ENCODE measurements at places on chromosomes 12 and 14. TPM values are rescaled to one million over a fixed set of nuclear protein-coding genes. Genes with fewer than 3 reads are reported as not detected.

DNA sequence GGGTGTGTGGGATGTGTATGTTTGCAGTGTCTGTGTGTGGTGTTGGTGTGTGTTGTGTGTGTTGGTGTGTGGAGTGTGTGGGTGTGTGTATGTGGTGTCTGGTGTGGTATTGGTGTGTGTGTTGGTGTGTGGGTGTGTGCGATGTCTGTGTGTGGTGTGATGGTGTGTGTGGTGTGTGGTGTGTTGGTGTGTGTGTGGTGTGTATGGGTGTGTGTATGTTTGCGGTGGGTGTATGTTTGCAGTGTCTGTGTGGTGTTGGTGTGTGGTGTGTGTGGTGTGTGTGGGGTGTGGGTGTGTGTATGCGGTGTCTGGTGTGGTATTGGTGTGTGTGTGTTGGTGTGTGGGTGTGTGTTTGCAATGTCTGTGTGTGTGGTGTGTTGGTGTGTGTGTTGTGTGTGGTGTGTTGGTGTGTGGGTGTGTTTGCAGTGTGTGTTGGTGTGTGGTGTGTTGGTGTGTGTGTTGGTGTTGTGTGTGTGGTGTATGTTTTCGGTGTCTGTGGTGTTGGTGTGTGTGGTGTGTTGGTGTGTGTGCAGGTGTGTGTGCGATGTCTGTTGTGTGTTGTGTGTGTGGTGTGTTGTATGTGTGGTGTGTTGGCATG, 15.7 kb downstream of the MLXIP start:
- DNase-seq: no peak

DNA sequence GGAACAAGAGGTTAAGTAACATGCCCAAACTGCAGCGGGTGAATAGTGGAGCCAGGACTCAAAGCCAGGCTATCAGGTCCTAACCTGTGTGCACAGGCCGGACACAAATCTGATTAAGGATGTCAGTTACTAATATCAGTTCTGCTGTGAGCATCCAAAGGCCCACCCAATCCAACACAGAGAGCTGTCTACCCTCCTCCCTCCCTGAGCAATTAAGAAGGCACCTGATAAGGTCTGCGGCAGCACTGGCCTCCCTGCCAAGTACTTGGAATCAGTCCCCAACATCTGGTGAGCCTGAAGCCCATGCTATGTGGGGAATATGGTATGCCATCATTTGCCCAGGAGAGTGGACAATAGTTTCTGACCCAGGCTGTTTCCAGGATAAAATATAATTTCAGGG, 3.9 kb downstream of the HEBP1 start:
- no peak for DNase-seq

DNA sequence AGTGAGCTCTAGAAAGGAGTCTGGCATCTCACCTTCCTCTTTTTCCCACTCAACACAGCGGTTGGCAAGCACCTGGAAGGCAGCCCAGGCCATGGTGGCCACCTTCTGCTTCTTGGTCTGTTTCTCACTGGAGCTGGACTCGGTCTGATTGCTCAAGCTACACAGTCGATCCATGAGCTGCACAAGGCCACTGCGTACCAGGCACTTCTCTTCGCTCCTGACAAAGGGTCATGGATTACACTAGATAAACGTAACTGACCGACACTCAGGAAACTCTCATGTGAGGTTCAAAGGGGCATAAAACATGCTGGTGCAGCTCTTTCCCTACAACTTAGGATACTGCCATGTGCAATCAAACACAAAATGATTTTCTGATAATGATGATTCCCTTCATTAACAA, 113.7 kb downstream of the TRAFD1 start:
- DNase-seq: no peak

- DNase-seq: no peak
These were observed 7.5 kb upstream of the FOXG1 start for GRCh38 chr14:28758885-28759652.

DNA sequence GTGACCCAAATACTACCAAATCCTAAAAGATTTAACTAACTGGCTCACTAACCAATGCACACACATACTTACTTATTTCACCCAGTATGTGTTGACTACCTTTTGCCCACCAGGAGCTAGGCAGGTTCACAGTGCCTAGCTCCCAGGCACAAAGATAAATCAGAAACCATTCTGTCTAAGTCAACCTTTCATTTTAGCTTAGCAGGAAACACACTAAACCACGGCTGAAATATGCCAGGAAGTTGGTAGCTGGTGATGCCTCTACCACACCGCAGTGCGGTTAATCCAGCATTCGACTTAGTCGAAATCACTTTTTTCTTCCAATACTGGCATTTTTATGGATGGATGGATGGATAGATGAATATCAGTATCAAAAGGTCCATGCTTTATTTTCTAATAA, 597.7 kb downstream of the DIO2 start:
- no peak for DNase-seq

GRCh38 chr12:6376870-6377666, 1.7 kb upstream of the SCNN1A start:
- DNase-seq: no peak

DNA sequence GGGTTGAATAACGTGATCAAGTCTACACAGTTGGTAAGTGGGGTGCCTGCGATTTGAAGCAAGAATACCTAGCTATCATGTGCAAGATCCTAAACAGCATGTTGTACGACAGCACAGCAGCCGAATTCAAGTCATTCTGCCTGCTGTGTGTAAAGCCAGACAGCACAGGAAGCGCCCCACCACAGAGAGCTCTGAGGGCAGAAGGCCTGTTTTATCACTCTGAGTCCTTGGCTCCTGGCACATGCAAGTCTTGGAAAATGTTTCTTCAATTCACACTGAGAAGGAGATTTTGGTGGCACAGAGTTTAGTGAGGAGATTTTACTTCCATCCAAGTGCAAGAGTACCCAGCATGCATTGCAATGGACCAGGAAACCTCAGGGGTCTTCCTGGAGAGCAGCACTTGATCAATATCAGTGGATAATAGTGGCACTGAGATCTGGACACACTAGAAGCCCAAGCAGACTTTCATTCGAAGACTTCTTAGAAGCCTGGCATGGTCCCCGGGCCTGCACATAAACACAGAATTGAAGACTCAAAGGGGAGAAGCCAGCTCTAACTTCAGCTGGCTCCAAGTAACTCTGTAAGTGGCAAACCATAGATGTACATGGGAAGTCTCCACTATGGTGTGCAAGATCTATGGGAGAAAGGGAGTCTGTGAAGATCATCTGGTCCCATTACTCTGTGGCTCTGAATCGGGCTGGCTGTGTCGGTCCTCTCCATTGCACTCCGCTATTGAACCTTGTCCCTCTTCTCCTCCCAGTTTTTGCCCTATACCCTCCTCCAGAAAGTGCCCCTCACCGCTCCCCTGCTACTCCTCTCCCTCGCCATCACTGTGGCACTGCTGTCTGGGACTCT, 1.5 kb upstream of the KRT1 start:
- DNase-seq: no peak

- no peak for DNase-seq
These were observed 326.8 kb downstream of the SYT1 start for GRCh38 chr12:79191391-79191790.

DNA sequence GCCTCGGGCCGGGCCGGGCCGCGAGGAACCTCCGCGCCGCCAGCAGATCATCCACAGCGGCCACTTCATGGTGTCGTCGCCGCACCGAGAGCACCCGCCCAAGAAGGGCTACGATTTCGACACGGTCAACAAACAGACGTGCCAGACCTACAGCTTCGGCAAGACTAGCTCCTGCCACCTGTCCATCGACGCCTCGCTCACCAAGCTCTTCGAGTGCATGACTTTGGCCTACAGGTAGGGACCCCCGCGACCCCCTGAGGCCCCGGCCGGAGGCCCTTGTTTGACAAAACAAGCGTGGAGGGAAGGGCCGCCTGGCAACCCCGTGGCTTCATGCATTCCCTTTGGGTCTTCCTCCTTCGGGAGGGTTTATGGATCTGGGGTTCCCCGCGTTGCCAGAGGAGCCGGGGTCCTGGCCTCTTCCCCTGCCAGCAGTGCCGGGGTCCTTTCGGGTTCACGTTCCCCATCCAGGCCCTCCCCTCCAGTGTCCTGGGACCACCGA, 526 bp downstream of the MLXIP start:
- DNase-seq: no peak

The OTUB2 gene
- 7.0 TPM for total RNA-seq

The NOS1 gene
- 0.49 TPM for total RNA-seq

The CACNA2D4 gene
- 0.34 TPM for total RNA-seq
